Stimulated activated CD4-positive, alpha-beta T cell treated with anti-CD3 and anti-CD28 coated beads, Interleukin-4, amount 100 ng/mL, for 4 hours (primary cell): ENCODE measurements at places on chromosomes 7 and 10.

GRCh38 chr10:62613424-62613823, 191.1 kb upstream of the ADO start:
- DNase-seq = no peak

GRCh38 chr7:135791543-135792362, 43.1 kb upstream of the FAM180A start:
- DNase-seq = no peak

DNA sequence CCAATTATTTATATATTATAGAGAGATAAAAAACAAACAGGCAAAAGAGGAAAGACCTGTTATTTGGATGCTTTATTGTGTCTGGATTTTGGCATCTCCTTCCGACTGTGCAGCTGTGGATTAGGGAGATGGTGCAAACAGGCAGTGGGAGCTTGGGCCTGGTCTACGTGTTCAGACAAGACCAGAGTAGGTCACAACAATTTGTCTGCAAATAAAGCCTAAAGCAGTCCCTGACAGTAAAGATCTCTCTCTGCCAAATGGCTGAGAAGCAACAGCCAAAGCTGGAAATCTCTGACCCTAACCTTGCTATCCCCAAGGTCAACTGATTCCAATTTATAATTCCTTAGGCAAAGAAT, 82.0 kb downstream of the ABLIM1 start:
- DNase-seq = no peak

DNA sequence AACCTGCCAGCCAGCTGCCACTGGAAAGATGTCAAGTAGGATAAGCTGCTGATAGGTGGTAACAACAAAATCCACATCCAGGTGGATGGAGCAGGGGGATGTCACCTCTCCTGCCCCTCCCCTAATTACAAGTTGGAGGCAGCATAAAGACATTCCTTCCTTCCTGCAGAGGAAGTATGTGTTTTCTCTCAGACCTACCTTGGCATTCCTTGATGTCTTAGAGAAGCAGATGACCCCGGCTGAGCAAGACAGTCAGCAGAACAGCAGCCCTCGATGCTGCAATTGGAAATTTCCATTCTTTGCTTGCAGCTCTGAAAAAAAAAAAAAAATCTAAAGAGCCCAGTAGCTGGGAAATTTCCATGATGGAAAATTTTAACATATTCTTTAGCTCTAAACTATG, 137.5 kb upstream of the MKLN1 start:
- DNase-seq = no peak

GRCh38 chr10:63751836-63752235, 230.6 kb downstream of the REEP3 start:
- DNase-seq = no peak

DNA sequence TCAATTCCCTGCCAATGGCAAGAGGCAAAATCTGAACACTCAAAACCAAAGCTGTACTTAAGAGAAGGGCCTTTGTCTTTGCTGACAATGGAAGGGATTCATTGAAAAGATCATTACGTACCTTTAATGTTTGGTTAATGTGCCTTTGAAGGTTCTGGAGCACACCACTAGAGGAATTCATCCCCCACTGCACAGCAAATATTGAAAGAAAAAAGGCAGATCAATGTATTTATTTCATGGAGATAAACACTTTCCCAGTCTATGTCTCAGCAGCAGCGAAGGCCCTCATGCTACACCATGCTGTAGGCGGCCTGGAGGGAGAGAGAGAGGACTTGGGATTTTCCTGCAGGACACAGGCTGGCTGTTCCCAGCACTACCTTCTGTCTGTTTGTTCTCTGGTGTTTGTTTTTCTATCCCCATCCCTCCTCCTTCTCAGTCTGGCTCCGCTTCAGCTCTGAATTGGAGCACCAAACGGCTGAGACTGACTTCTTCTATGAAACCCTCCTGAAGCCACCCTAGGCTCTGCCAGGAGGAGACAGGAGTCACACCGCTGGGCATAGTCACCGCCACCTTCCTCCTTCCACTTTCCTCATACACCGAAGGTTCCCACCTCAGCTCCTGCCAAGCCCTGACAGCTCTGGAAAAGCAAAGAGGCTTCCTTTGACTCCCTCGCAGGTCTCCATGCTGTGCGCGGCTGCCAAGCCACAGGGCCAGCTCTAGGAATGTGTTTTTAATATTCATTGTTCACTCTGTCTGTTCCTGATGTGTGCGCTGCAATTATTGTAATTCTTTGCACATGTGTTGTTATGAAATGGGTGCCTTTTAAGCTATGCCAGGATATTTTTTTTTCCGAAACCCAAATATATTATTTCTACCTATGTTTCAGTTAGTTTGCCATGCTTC, 301.5 kb downstream of the FZD1 start:
- no peak for DNase-seq

- DNase-seq = no peak
Observed at GRCh38 chr10:132878091-132878729, 64.2 kb downstream of the CFAP46 start.
